ENCODE measurements at places on chromosomes 6 and 20.

GRCh38 chr6:16740097-16740496 lies 21.2 kb downstream of the ATXN1 start:
- no peak for DNase-seq

GRCh38 chr6:126015863-126016262 lies 29.5 kb downstream of the TRMT11 start:
- DNase-seq: no peak

DNA sequence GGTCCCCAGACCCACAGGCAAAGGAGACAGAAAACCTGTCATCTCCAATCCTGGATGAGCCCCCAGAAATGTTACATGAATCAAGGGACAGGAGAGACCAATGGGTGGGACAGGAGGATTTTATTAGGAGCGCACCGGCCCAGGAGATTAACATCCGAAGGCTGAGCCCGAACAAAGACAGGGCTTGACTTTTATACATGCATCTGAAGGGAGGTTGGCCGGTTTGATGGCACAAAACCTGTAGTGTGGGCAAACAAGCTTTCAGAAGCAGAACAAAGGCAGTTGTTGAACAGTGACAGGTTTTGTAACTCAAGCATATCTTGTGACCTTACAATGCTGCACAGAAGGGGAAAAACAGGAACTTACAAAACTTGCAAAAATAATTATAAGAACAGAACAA lies 83.9 kb upstream of the GPR6 start:
- no peak for DNase-seq

- DNase-seq: no peak
These were observed 532 bp upstream of the SLC35F1 start for GRCh38 chr6:117906507-117906957.

DNA sequence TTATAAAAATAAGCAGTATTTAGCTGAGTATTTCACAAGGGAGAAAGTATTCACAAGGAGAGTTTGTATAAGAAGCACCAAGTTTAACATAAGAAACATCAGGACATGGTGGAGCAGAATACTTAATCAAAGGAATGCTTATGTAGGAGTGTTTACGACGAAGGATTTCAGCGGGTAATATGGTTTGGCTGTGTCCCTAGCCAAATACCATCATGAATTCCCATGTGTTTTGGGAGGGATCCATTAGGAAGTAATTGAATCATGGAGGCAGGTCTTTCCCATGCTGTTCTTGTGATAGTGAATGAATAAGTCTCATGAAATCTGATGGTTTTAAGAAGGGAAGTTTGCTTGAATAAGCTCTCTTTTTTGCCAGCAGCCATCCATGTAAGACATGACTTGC lies 1099.1 kb upstream of the ADGRB3 start:
- DNase-seq: no peak

GRCh38 chr20:5788385-5788895 lies 38.2 kb downstream of the SHLD1 start:
- peak; percentile 60 for DNase-seq

DNA sequence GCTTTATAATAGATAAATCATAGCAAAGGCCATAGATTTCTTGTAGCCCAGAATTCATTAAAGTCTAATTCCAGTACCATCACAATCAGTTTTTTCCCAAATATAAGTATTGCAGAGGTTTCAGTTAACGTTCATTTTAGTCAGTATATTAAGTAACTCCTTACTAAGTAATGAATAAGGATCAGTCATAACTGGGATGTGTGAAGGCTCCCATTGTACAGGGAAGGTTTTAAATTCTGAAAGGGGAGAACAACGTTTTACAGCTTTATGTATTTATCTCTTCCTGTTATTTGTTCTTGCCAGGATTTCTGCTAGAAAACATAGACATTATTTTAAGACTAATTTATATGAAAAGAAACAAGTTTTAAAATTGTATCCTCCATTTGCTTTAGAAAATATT lies 215.5 kb upstream of the LAMP5 start:
- no peak for DNase-seq

GRCh38 chr20:60090631-60091030 lies 132.4 kb downstream of the CDH26 start:
- no peak for DNase-seq

DNA sequence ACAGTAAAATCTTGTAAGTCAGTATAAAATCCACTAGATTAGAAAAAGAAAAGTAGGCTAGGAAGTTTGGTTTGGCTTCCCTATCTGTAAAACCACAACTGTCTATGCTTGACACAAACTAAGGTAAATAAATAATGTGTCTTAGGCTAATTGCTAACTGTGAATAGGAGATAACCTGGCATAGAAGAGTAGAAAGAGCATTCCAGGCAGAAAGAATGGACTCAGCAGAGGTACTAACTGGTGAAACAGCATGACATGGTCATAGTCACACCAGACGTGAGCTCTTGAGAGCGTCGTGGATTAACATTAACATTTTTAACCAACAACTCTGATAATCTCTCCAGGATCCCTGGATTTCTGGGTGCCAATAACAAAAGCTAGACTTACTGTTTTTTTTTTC lies 8.7 kb upstream of the WTAP start:
- DNase-seq: no peak

DNA sequence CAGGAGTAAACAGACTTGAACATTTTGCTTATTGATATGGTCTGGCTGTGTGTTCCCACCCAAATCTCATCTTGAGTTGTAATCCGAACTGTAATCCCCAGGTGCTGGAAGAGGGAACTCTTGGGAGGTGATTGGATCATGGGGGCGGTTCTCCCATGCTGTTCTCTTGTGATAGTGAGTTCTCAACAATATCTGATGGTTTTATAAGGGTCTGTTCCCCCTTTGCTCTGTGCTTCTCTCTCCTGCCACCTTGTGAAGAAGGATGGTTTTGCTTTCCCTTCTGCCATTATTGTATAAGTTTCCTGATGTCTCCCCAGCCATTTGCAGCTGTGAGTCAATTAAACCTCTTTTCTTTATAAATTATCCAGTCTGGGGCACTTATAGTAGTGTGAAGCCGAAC lies 40.0 kb downstream of the MYLIP start:
- DNase-seq: no peak

DNA sequence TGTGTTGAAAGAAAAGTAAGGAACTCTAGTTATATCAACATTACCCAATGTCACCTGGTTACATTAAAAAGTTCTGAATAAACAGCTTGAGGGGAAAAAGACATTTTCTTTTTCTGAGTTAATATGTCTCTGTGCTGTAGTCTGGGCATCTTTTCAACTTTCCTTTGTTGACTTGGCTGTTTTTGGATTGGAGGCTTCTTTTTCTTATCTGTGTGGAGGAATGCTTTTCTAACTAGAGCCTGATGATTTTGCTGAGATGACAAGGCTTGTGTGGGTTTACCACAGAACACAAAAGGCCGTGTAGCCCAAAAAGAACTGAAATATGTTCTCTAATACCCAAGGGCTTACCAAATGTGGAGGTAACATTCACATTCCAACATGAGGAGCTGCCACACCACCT lies 161.8 kb downstream of the KCNQ5 start:
- no peak for DNase-seq

- DNase-seq: no peak
These were observed 9.4 kb upstream of the FRMD1 start for GRCh38 chr6:168088161-168089053.

Measured in T-helper 2 cell (primary cell).